NCI-H1417 treated with DMSO at 0.1 percent for 48 hours (cell line): ENCODE measurements at places on chromosomes 5 and 9.

DNA sequence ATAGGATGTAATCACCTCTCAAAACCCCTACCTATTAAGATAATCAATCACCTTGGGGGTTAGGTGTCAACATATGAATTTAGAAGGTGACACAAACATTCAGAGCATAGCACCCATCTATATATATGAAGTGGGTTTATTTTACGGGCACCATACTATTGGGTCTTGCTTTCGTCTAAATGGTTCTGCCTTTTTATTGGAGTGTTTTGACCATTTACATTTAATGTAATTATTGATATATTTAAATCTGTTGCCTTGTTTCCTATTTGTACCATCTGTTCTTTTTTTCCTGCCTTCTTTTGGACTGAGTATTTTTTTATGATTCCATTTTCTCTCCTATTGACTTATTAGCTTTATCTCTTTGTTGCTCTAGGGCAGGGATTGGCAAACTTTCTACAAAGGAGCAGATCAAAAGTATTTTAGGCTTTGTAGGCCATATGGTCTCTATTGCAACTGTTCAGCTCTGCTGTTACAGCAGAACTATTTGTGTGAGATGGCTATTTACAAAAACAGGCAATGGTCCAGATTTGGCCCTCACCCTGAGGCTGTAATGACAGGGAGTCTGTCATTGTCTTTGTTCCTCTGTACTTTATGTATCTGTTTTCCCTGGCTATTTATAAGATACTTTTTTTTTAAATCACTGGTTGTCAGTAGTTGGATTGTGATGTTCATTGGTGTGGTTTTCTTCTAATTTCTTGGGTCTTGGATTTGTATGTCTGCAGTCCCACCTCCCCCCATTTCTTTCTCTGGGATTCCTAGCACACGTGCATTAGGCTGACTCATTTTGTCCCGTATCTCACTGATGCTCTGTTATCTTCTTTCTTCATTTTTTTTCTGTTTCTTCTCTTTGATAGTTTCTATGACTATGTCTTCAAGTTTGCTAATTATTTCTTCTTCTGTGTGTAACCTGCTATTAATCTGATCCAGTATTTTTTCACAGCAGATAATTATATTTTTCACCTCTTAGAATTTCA is 127.1 kb downstream of the DAB2IP start:
- no peak for DNase-seq

GRCh38 chr9:68457803-68458202 is 82.9 kb downstream of the TMEM252 start:
- no peak for DNase-seq

GRCh38 chr5:22488427-22488826 is 364.7 kb downstream of the CDH12 start:
- no peak for DNase-seq

GRCh38 chr5:157150995-157151394 is 8.3 kb upstream of the MED7 start:
- no peak for DNase-seq

DNA sequence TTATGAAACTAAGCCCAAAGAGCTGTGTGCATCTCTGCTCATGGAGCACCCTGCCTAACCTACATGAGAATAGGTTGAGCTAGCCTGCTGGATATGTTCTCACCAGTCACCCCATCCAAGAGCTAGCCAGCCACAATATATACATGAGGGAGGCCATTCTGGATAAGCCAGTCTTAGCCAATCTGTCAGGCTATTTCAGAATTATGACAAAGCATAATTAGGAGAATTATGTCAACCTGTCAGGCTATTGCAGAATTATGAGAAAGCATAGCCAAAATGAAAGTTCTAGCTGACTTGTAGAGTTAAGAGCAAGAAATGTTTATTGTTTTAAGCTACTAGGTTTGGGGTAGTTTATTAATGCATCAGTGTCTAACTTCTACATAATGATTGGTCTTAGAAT is 189.8 kb downstream of the WDR70 start:
- no peak for DNase-seq

- DNase-seq, result no peak
Observed at GRCh38 chr5:111738118-111738517, 18.9 kb downstream of the NREP start.

DNA sequence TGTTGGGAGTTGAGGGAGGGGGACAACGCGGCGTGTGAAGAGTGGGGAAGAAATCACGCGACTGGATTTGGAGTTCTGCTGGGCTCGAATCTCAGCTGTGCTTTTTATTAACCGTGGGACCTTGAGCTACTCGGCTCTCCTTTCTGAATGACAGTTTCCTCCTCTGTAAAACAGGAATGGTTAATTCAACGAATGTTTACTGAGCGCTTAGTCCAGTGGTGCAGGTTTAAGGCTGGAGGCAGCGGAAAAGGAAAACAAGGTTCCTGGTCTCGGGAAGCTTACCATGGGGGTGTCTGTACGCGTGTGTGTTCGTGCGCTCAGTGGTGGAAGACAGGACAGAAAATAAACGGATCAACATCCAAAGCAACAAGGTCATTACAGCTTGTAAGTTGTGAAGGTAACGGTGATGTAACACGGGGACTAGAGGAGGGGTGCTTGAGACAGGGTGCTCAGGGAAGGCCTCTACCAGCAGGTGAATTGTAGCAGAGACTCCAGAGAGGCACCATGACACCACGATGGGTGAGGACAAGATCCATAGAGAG is 277 bp downstream of the EIF4E1B start:
- DNase-seq, result no peak

DNA sequence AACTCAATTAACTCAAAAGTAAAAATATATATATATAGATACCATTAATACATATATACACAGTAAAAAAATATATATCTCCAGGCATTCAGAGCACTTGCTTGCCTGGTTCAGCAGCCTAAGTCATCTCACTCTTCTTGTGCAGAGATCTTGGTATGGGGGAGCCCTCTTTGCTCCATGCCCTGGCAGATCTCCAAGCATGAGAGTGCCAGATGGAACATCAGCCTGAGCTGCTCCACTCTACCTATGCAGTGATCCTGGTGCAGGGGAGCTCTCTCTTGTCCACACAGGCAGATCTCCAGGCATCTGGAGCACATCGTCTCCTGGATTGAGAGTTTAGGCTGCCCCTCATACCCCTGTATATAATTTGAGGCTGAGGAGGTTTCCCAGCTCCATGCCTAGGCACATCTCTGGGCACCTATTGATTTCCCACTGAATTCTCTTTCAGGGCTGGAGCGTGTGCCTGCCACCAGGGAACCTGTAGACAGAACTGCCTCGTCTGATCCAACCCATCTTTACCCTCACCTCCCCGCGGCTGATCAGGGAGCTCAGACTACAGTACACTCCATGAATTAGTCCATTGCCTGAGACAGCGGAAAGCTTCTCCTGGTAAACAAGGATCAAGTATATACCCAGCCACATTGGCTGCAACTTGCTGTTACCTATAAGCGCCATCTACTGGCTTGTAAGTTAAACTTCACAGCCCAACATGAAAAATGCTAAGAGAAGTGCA is 342.4 kb upstream of the GRIA1 start:
- DNase-seq, result no peak

DNA sequence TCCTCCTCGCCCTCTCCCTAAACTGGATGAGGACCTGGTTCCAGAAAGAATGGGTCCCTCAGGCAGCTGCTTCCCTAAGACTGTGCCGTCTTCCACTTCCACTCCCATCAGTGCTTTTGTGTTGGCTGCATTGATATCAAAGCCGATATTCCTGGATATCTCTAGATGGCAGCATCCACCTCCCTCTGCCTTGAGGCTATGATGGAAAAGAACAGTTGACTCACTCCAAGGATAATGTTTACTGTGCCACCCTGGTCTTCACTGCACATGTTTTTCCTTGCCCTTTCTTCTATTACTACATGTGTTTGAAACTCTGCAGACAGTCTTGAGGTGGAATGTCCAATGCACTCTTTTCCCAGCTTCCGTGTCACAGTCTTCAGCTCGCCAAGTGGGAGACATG is 211.6 kb downstream of the MAST4 start:
- DNase-seq, result no peak

DNA sequence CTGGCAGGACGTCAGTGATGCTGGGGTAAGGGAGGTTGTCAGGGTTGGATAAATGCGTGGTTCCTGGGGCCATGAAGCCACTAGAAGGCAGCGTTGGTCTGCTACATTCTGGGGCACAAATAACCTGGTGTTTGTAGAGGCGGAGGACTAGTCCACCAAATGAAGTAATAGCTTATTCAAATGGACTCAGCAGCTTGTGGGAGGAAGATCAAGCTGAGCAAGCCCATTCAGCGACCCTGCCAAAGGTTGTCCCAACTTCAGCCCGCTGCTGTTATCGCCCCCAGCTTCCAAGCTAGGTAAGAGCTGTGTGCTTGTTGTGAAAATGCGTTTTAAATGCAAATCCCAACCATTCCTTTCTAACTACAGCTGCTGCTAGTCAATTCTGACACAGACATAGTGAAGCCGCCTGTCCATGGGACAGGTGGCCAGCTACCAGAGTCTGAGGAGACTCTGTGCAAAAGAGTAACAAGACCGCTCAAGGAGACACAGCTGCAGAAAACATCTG is 7.6 kb upstream of the FAM240B start:
- DNase-seq, result no peak

- no peak for DNase-seq
Observed at GRCh38 chr9:72635197-72635596, 113.8 kb downstream of the TMC1 start.

- no peak for DNase-seq
Observed at GRCh38 chr5:54651482-54652076, 134.0 kb downstream of the SNX18 start.

DNA sequence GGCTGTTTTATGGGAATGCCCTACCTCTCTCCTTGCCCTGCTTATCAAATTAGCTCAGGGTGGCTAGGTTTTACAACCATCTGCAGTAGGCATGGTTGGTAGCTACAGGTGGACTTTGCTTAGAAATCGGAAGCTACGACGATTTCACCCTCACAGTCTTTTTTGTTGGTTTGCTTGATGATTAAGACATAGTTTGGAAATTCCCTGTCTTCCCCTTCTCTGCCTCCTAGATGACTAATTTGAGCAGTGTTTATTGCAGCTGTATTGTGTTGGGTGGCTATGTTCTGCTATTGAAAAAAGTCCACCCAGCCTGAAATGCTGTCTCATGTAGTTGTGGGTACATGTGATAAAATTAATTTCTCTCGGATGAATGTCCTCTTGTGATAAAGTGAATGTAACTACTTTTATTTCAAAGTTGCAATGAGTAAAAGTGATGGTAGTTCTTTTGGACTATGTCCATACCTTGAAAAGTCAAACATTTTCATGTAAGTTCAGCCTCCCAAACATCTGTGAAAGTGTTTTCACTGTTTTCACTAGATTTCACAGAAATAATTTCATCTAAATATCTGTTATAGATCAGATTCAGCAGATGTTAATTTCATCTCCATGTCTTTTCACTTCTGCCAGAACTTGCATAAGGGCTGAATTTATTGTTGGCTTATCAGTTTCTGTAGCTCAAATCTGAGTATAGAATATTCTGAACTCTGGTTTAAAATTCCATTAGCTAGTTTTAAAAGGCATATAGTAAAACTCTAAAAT is 37.3 kb upstream of the FYB1 start:
- DNase-seq, result no peak

DNA sequence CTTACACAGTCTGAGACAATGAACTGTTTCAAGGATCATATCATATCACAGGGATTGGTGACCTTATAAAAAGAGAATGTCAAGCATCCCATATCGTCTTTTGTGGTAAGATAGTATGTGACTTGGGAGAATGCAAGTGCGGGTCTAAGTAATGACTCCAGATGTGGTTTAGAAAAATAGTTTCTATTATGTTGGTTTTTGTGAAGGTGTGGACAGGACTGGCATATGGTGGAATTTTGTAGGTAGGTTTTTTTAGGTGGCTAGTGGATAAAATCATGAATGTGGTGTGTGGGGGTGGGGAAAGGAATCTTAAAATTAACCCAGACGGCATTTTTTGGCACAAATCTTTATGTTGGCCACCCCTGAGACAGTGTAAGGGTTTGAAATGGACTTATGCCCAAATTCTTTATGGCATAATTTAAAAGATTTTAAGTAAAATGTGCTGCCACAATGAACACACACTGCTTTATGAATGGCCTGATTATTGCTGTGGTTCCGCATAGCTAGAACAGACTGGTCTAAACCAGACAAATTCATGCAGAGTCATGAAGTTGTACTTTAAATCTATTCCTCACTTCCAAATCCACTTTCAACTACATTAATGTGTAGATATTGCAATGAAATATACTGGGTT is 204.8 kb upstream of the HAPLN1 start:
- no peak for DNase-seq

DNA sequence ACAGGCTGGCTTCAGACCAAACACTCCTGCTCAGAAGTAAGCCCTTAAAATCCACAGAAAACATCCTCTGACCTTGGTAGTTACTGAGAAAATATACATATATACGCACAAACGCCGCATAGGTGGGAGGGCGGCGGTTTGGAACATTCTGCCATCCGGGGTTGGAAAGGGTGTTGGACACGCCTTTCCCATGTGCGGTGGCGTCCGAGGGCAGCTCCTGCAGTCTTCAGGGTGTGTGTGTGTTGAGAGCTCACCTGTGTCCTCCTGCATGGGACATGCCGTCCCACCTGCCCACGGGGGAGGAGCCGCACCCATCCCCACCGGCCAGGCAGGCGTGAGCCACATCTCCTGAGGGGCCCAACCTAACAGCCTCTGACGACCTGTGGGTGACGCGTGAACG is 28.2 kb downstream of the SLC9A3 start:
- no peak for DNase-seq

- no peak for DNase-seq
Observed at GRCh38 chr5:37603072-37603471, 224.0 kb downstream of the WDR70 start.

GRCh38 chr5:113224605-113225065 is 210.2 kb downstream of the TSSK1B start:
- DNase-seq, result no peak

DNA sequence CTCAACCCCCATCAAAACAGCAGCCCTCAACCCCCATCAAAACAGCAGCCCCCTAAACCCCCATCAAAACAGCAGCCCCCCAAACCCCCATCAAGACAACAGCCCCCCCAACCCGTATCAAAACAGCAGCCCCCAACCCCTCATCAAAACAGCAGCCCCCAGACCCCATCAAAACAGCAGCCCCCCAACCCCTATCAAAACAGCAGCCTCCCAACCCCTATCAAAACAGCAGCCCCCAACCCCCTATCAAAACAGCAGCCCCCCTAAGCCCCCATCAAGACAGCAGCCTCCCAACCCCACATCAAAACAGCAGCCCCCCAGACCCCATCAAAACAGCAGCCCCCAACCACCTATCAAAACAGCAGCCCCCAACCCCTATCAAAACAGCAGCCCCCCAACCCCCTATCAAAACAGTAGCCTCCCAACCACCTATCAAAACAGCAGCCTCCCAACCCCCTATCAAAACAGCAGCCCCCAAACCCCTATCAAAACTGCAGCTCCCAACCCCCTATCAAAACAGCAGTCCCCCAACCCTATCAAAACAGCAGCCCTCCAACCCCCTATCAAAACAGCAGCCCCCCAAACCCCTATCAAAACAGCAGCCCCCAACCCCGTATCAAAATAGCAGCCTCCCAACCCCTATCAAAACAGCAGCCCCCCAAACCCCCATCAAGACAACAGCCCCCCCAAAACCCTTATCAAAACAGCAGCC is 1.2 kb downstream of the TPPP start:
- DNase-seq, result no peak

DNA sequence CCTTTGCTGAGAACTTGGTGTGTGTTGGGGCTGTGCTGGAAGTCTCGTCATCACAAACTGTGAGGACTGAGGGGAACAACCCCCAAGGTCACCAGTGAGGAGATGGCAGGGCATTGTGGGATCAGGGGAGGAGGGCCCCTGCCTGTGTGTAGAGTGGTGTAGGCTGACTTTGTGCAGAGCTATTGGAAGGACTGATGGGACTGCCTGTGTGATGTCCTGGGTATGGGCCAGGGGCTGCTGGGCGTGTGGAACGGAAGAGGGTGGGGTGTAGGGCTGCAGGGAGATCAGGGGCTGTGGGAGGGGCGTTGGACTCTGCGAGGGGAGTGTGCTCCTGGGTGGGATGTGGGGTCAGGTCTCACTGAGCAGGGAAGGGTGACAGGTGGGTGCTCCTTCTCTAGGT is 3.6 kb downstream of the WNK2 start:
- DNase-seq, result no peak
